ENCODE measurements at places on chromosomes 5 and 9.

DNA sequence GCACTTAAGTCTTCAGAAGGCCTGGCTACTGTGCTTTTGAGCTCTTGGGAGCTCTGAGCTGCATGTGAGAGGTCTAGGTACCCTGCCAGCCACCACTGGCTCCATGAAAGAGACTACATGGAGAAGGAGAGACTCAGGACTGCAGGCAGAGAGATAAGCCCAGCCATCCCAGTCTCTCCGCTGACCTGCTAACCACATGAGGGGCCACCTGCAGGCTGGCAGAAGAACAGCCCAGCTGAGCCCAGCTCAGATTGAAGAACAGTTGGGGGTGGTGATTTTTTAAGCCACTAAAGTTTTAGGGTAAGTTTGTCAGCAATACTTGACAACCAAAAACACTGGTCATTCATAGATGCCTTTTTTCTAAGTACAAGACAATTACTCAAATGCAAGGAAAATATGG is 205.0 kb upstream of the PRDM9 start:
- no peak for DNase-seq

DNA sequence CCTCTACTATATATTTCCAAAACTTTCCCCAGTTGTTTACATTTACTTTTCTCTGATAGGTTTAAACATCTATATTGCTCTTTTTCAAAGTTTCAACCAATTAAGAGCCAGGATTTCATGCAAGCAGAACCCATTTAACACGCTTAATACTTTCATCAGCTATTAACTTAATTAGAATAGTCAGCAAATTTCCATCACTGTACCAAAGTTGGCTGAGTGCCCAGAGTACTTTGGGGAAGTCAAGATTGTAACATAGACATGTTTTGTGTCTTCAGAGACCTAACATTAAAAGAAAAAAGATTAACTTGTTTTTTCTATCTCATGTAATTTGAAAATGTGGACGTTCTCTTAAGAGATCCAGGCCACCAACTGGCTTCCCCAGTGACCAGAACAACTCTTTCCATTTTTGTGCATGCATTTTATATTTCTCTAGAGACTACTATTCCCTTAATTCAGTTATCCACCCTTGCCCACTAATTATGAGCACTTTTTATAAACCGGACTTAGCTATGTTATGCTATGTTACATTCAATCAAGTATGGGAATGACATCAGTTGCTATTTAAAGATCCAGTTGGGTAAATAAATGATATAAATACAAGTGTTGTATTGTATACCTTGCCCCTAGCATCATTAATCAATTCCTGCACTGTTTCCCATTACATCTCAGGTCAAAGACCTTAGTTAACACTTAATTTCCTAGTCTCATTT is 478.1 kb upstream of the NMUR2 start:
- peak; percentile 18 for DNase-seq

- no peak for DNase-seq
These were observed 1.5 kb downstream of the ZCCHC7 start for GRCh38 chr9:37121881-37122280.

DNA sequence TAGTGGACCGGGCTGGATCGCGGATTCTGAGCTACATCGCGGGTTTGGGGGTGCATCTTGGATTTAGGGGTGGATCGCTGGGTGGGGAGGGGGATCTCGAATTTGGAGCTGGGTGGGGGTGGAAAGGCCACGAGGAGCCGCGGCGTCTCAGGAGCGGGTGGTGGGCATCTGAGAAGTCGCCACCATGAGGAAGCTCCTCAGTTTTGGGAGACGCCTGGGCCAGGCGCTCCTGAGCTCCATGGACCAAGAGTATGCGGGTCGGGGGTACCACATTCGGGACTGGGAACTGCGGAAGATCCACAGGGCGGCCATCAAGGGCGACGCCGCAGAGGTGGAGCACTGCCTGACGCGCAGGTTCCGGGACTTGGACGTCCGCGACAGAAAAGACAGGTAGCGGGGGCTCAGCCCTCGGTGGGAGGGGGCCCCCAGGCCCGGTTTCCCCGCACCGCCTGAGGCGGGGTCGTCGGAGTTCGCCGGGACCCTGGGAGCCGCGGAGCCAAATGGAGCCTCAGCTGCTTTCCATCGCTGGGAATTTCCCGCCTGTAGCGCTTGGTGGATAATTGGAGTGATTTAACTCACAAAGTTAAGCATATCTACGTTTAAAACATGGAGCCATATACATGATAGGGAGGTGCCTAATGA is 376 bp downstream of the ANKRD18B start:
- DNase-seq, result no peak

DNA sequence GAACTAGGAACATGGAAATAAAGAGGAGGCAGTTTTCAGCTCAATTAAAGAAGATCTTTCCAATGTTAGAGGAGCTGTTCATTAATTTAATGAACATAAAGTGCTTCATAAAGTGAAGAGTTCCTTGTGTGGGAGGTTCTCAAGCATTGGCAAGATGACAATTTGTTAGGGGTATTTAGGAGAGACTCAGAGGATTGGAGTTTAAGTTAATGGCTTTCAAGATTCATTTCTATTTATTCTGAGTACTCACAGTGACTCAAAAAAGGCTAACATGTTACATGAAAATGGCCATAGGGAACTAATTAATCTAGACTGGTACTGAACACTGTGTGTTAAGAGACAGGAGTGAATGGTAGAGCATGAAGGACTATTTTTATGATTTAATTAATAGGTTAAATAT is 55.4 kb upstream of the CDH12 start:
- DNase-seq, result no peak

GRCh38 chr9:32940740-32941139 is 60.7 kb downstream of the APTX start:
- no peak for DNase-seq

- DNase-seq, result peak; percentile 87
These were observed 580 bp downstream of the ERAP1 start for GRCh38 chr5:96807075-96807654.

- no peak for DNase-seq
These were observed 87.0 kb downstream of the SMIM23 start for GRCh38 chr5:171872666-171873065.

- no peak for DNase-seq
These were observed 40.0 kb upstream of the SLC44A1 start for GRCh38 chr9:105204416-105204815.

DNA sequence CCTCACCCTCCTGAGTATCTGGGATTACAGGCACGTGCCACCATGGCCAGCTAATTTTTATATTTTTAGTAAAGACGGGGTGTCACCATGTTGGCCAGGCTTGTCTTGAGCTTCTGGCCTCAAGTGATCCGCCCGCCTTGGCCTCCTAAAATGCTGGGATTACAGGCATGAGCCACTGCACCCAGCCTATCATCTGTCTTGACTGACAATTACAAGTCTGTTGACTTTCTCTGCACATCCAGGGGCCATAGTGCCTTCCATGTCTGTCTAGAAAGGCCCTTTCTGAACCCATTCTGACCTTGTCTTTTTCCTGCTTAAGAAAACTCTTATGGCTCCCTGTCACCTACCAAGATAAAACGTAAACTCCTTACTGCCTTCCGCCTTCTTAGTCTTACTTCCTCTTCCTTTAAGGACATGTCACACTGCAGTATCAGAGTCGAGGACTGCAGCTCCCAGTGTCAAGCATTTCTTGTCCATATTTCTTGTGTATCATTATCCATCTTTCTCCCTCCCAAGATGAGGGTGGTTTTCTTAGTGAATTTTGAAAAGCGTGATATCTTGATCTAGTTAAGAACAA is 49.9 kb upstream of the SHB start:
- peak; percentile 27 for DNase-seq

DNA sequence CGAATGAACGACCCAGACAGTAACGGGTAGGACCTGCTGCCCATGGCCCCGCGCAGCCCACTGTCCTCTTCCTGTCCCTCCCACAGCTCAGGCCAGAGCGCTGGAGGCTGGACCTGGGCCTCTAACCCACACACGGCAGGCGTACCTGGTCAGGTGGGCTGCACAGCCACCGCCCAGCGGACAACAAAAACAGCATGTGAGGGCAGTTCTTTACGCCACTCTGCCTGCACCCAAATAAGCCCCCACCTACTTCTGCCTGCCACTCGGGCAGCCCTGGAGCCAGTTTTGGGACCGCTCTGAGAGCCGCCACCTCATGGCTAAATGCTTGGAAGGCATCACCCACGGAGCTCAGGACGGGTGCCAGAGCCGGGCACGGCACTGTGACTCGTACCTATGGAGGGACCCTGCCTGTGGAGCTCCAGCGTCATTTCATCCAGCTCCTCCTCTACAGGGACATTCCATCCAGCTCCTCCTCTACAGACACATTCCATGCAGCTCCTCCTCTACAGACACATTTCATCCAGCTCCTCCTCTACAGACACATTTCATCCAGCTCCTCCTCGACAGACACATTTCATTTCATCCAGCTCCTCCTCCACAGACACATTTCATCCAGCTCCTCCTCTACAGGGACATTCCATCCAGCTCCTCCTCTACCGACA is 18.9 kb downstream of the CLPTM1L start:
- DNase-seq, result no peak

- DNase-seq, result no peak
These were observed 140.8 kb upstream of the MTAP start for GRCh38 chr9:21661626-21662025.

- no peak for DNase-seq
These were observed 105.7 kb downstream of the TMEM174 start for GRCh38 chr5:73278693-73279092.

DNA sequence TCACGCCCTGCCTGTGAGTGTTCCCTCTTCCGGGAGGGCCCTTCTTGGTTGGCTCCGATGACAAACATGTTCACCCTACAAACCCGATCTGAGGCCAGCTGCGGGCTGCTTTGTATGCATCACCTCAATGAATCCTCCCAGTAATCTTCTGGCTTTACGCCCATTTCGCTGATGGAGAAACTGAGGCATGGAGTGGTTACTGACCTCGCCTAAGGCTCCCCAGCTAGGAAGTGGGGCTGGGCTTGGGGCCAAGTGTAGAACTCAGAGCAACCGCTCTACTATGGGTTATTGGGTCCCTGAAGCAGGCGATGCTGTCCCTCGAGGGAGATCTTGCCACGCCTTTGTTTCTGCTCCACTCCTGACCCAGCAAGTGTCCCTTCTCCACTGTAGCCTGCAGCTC is 38.2 kb upstream of the RPL26L1 start:
- DNase-seq, result no peak

GRCh38 chr9:135763716-135764446 is 61.9 kb downstream of the KCNT1 start:
- no peak for DNase-seq

DNA sequence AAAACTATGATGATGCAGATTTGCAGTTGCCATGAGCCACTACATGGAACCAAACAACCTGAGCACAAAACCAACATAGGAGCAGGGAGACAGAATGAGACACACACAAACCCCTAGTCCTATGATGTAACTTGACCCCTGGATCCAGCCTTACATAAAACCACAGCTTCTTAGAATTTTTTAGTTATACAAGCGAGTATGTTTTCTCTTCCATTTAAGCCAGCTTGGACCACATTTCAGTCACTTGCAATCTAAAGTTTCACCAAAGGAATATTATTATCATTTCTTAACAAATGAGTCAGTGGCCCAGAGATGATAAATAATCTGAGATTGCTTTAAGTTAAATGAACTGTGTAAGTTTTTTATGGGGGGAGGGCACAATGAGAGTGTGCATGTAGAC is 6.8 kb downstream of the SPOCK1 start:
- DNase-seq, result no peak

DNA sequence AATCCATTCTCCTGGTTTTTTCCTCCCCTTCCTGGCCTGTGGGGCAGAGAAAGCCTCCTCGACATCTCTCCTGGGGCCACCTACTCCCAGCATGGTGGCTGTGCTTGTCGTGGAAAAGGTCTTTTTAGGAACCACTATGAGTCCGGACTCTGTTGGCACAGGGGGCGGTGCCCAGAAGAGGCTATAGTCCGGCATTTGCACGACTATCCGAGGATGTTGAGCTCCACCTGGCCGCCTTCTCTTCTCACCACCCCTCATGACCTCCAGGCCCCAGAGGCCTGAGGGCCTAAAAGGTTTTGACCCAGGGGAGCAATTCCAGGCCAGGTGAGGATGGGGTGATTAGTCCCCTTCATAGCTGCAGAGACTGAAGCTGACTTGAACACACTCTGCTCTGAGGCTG is 14.1 kb downstream of the CSF2 start:
- no peak for DNase-seq

GRCh38 chr5:33769196-33769595 is 122.6 kb downstream of the ADAMTS12 start:
- no peak for DNase-seq

GRCh38 chr5:124036786-124037185 is 524.8 kb downstream of the CSNK1G3 start:
- DNase-seq, result no peak

DNA sequence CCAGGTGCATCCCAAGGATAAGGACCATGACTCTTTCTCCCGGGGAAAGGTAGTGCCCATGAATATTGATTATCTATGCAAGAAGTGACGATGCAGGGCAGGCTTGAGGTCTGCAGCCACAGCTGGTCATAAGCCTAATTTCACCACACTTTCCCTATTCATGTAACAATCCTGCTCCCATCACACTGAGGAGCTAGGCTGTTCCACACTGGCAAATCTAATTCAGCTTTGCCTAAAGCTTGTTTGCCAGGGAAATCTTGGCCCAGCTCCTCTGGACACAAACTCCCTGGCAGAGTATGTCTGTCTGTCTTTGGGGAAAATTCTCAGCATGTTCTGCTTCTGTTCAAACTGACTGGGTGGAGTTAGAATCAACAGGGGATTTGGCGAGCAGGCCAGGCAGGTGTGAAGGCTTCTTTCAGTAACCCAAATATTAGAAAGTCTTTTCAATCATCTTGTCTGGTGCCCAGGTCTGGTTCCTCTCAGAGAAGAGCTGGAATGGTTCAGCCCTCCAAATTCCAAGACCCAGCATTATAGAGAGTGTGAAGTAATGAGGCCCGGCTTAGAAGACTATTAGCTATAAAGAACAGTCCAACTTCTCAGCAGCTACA is 88.5 kb upstream of the SPDL1 start:
- DNase-seq, result no peak

DNA sequence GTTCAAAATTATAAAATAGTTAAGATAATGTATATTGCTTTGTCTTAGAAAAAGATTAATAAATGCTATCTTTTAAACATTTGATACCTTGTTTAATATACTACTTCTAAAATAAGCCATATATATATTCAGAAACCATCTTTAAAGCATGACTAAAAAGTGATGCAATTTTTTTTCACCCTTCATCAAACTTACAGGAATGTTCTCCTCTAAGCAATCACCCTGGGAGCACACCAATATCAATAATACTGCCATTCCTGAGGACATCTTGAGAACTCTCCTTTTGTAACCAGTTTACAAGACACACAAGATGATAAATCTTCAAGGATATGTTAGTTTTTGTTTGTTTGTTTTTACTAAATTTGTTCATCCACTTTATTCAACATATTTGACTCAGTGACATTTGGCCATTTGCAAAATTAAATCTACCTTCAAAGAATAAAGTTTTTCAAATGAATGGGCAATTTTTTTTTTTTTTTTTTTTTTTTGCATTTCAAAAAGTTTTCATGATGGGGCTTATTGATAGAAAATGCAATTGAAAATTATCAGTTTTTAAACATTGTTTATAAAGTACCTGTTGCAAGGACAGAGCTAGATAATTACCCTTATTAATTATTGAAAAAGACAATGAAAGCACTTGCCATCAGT is 17.2 kb downstream of the FOXD1 start:
- DNase-seq, result no peak

GRCh38 chr9:79286992-79287707 is 284.6 kb upstream of the TLE4 start:
- peak; percentile 1 for DNase-seq
